Islet precursor cell (in vitro differentiated cells): ENCODE measurements at places on chromosomes 3 and 15.

- DNase-seq, result peak; percentile 94
Measured at GRCh38 chr15:77083381-77084160, 12.7 kb upstream of the TSPAN3 start.

GRCh38 chr3:140250945-140251344 is 316.0 kb downstream of the CLSTN2 start:
- DNase-seq, result no peak

GRCh38 chr3:135779590-135780235 is 185.8 kb upstream of the PPP2R3A start:
- DNase-seq, result no peak

DNA sequence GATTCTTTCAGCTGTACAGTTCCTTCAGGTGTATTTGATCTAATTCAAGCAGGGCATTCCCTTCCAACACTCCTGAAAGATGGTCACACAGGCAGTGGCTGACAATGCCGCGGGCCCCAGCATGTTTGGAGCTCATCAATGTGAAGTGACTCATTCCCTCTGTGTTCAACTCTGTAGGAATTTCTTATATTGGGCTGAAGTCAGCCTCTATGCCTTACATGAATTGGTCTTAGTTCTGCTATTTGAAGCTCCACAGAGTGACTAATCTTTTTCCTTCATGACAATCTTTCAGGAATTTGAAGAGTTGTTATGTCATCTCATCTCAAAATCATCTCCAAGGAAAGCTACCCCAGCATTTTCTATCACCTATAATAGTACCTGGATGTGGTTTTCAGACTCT is 142.5 kb upstream of the C2CD4B start:
- DNase-seq, result peak; percentile 74

GRCh38 chr3:142279965-142280590 is 54.7 kb upstream of the GK5 start:
- DNase-seq, result peak; percentile 61

DNA sequence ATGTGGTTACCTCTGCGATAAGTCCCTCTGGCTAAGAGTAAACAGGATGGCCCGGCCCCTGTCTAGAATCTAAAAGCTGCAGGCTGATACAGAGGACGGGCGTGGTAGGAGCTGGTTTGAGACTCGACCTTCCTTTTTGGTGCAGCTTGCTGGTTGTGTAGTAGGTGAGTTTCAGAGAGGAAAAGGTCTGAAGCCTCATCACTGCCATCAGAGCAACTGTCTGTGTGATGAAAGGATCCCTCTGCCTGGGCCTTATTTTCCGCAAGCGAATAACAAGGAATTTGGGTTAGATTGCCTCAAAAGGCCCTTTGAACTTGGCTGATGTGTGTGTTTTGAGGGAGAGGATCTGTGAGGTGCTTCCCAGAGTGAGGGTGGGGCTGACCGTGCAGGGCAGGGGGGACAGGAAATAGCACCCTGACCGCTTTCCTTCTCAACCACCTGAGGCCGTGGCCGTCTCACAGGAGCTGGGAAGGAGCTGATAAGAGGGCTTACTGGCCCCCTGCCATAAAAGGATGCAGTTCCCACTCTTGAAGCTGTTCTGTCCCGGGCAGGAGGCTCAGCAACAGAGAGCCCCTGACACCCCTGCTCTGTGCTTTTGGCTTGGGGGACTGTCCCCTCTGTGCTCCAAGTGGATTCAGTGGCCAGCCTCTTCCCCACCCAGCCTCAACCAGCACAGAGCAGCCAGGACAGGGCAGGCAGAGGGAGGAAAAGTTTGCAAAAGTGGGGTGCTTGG is 45.6 kb upstream of the TFRC start:
- peak; percentile 74 for DNase-seq

- no peak for DNase-seq
Measured at GRCh38 chr3:81451611-81452010, 309.8 kb downstream of the GBE1 start.

GRCh38 chr3:39255503-39256325 is 24.1 kb downstream of the CX3CR1 start:
- DNase-seq, result no peak

GRCh38 chr15:90891346-90891949 is 7.1 kb downstream of the FES start:
- DNase-seq, result no peak

DNA sequence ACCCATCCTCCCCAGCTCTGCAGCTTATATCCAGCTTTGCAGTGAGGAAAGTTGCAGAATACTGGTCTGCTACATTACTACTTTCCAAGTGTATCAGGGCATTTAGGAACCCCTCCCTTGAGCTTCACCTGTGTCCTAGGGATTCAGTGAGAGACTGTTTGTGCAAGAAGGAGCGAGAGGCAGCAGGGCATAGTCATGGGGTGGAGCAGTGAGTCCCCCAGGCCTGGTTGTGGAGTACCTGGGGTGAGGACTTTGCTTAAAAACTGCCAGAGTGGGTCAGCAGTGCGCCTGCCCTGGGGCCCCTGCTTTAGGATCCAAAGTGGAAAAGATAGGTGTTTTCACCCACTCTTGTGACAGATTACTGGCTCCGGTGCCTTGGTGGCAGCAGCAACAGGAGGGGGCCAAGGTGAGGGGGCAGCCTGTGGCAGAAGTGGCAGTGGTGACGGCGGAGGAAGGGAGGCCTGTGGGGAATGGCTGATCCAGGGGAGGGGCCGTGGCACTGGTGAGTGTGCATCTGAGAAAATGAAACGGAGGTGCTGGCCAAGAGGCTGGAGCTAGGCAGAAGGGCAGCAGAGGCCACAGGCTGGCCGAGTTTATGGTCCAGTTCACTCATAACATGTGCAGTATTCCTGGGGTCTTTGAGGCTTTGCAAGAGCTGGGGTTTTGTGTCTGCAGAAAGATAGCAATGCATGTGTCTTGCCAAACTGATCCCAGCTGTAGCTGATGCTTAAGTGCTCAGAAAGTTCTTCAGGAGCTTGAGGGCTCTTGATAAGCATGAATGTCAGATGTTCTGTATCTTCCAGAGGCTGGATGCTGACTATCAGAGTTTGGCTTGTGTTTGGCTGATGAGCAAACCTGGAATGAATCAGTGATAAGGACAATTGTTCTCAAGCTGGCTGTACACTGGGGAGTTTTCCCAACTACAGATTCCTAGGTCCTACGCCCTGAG is 43.4 kb downstream of the GOLGA6A start:
- DNase-seq, result no peak

DNA sequence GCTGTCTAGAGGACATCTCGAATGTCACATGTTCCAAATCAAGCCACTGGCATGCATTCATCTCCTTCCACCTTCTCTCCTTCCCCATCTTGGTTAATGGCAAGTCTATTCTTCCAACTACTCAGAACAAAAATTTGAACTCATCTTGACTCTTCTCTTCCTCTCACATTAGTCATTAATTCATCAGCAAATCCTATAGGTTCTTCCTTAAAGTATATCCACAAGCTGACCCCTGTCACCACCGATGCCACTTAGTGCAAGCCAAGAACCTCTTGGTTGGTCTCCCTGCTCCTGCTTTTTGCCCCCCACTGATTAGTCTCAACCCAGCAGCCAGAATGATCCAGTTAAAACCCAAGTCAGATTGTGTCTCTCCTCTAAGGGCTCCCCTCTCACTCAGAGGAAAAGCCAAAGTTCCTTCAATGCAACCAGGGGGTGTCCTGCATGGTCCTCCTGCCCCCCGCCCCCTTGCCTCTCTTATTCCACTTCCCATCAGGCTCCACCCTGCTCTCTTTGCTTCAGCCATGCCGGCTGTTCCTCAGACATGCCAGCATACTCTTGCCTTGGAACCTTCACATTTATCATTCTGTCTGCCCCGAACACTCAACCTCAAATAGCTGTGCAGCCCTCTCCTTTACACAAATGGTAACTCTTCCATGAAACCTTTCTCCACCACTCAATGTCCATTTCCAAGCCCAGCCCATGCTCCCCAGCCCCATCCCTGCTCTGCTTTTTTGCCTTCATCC is 1.0 kb upstream of the GALNT15 start:
- DNase-seq, result no peak

DNA sequence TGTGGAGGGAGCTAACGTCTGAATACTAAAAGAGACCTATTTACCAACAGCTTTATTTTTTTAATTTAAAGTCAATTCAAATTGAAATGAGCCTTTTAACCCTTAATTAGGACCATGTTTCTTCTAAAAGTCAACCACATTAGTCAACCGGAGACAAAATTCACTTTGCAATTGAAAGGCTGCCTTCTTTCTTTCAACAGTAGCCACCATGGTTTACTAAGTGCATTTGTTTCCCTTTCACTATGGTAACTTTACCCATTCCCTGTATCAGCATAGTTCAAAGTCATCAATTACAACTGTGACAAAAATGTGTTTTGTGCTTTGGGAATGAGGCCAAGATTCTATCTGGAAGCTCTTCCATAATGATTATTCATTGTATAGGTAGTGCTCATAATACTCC is 225.4 kb downstream of the EPHA3 start:
- DNase-seq, result no peak

DNA sequence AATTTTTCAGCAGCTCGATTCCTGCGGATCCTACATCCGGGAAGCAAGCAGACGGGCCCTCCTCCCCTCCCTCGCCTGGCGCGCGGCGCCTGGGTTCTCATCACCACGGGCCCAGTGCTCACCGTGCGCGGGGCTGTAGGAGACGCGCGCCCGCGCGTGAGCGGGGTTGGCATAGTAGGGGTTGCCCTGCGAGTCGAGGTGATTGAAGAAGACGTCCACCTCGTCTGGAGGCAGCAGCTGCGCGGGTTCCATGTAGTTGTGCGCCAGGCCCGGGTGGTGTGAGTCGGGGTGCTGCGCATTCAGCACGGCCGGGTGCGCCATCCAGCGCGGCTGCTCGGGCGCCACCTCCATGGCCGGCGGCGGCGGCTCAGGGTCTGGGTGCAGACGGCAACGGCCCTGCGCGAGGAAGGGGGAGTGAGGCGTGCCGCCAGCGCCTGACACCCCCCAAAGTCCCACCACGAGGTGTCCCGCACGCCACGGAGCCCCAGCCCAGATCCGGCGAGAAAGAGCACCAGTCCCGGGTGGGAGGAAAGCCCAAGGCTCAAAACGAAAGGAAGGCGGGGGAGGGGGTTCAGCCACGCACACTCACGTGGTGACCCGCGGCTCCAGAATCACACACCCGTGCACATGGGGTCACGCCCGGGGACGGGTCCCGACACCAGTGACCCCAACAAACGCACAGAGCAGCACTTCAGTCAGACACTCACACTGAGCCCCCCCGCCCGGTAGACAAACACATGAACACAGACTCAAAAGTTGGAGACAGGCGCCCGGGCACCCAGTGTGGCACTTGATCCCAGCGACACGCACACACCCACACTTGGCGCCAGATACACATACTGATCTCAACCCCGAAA is 6.1 kb downstream of the GATA2 start:
- DNase-seq, result peak; percentile 78

- no peak for DNase-seq
Measured at GRCh38 chr3:78023257-78023656, 983.4 kb downstream of the ROBO2 start.

DNA sequence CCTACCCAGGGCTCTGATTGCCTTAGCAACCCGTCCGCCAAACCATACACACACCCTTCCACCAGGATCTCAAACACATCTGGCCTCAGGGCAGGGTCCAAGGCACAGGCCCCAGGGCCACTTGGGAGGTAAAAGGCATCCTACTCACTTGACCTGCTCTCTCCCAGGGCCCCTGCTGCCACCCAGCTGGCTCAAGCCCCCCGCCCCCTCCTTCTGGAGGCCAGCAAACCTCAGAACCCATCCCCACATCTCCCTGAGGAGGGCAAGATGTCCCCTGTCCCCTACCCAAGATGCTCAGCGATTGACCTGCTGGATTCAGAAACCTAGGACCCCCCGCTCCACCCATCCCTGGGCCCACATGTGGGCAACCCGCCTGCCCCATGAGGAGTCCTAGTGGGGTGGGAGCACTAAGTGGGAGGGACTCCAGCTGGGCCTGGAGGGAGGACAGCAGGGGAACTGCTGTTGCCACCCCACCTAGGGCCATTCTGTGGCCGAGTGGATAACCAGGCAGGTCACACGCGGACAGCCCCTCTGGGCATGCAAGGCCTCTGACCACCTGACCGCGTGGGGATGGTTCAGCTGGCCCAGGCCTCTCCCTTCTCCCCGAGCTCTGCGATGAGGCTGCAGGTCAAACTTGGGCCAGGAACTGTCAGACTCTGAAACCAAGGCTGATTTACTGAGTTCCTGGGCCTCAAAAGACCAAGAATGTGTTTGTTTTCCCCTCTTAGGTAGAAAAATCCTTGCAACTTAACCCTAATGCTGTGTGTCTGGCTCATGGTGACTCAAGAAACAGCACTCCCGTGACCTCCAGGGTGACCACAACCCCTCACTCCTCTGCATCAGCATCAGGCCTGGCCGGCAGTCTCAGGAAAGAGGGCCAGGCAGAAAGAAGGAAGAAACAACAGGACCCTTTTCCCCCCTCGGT is 4.2 kb downstream of the MFGE8 start:
- DNase-seq, result peak; percentile 70

DNA sequence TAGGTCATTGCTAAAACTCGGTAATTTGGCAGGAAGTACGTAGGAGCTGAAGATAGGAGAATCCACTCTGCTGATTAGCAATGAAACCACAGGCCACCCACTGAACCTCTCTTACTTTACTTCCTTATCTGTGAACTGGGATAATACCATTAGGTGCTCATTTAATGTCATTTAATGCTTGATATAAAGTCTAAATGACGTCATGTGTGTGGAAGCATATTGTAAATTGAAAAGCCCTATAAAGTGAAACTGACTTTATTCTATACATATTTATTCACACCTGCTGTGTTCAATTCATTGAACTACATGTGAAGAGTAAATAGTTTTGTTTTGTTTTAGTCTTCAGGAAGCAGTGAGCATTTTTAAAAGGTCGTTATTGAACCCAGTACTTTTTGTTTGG is 137.5 kb downstream of the CNTN4 start:
- no peak for DNase-seq

- no peak for DNase-seq
Measured at GRCh38 chr3:52663098-52663497, 22.6 kb downstream of the PBRM1 start.

DNA sequence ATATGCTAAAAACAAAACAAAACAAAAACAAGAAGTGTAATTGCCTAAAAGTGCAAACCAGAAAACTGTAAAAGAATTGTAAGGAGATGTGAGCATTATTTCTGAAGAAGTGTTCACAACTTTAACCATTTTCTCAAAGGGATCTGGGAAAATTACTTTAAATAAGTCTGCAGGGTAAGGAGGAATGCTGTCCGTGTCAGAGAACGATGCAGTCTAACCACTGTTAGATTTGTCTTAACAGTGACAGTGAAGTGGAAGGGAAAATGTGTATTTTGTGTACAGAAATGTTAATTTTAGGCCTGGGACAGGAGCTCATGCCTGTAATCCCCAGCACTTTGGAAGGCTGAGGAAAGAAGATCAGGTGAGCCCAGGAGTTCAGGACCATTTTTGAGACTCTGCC is 95.7 kb downstream of the DLG1 start:
- no peak for DNase-seq

GRCh38 chr3:134040066-134040465 is 10.3 kb upstream of the SLCO2A1 start:
- DNase-seq, result no peak

- DNase-seq, result no peak
Measured at GRCh38 chr3:9062570-9062969, 99.3 kb upstream of the RAD18 start.

GRCh38 chr15:78018445-78018844 is 59.1 kb downstream of the TBC1D2B start:
- DNase-seq, result no peak

- no peak for DNase-seq
Measured at GRCh38 chr3:127305499-127306060, 17.7 kb upstream of the PRR20G start.

GRCh38 chr15:89893027-89893426 is 767 bp downstream of the AP3S2 start:
- DNase-seq, result peak; percentile 22
